Putamen (tissue), 1 donor: ENCODE measurements at places on chromosomes 1 and 21.

- DNase-seq, result no peak
Observed at GRCh38 chr1:48552420-48552819, 80.4 kb upstream of the SPATA6 start.

DNA sequence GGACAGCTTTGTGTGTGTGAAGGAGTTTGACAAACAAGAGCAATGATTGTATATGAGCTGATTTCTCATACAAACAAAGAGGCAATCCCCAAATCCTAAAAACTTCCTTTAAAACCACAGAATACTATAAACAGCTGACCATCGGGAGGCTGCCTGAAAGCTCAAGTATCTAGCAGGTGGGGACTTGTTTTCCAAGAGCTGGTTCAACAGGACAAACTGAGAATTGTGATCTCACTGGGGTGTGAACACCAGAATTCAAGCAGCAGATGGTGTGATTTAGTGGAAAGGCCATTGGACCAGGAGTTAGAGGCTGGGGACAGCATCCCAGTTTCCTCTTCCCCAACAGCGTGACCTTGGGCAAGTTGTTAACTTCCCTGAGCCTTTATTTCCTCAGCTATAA lies 13.9 kb downstream of the LMX1A start:
- no peak for DNase-seq

DNA sequence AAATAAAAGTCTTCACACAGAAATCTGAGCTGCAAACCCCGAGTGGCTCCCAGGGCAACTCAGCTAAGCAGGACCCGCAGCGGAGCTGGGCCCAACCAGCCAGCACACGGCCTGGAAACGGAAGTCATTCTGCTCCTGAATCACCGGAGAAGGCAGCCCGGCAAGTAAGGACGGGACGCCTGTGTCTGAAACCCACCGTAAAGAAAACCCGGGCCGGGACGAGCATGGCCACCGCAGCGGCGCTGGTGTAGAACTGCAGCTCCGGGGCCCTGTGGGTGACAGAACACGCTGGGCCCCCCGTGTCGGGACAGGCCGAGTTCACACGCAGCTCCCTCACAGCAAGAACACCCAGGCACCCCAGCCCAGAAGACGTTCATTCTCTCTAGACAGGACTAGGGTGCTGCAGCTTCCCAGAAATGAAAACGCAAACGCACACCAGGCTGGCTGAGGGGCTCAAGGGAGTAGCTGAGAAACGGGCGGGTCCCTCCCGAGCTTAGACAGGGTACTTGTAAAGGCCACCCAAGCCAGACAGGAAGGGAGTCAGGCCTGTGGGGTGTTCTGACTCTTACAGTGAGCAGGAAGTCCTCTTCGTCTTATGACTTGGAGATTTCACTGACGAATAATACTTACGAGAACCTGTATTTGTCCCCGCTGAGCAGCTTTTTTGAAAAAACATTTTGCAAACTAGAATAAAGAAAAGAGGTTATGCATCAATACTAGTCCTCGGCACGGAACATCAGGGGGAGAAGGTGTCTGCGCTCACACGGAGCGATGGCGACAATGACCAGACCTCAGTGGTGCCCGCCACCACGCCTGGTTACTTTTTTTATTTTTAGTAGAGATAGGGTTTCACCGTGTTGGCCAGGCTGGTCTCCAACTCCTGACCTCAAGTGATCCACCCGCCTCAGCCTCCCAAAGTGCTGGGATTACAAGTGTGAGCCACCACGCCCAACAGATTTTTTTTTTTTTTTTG lies 10.9 kb upstream of the CDK11B start:
- DNase-seq, result no peak

DNA sequence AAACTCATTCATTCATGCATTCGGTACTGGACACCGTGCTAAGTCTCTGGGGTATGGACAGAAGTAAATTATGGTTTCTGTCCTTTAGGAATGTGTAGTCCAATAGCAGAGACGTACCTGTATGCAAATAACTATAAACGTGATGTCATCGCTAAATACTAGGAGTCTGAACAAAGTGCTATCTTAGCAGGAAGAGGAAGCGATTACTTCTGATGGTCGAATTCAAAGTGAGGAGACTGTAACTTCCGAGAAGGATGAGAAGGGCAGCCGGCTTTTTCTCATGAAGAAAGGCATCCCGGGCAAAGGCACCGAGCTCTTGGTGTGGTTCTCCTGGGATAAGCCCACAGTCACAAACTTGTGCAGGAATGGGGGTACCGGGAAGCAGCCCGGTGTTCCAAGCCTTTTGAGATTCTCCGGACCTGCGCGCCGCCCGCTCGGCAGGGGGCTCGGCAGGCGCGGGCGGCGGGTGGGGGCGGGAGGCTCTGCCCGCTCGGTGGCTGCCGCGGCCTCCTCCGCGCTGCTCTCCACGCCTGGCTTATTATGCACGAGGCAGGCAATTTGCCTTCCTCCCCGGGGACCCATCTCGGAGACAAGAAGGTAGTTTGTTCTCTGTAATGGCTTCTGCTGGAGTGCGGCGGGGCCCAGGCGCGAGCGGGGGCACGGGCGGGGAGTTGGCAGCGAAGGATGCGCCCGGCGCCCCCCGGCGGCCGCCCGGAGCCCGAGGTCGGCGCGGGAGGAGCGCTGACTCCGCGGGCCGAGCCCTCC lies 67.5 kb upstream of the CD1D start:
- DNase-seq, result no peak

- DNase-seq, result no peak
Observed at GRCh38 chr1:235923466-235924021, 56.8 kb upstream of the LYST start.

DNA sequence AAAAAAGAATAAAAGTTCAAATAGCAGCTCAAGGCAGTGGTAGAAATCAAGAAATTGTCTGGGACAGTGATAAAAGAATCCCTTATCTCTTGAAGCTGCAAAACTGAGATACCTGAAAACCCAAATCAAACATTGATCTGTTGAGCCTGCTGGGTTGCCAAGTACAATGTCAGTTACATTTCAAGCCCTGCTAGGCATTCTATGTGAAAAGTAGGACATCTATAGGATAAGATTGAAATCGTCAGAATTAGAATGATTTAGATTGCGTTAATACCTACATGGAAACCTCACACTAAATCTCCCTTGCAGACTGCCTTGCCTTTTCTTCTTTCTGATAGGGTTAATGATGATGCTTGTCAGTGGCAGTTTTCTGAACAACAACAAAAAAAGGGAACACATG lies 1684.4 kb upstream of the B3GALT2 start:
- DNase-seq, result no peak

DNA sequence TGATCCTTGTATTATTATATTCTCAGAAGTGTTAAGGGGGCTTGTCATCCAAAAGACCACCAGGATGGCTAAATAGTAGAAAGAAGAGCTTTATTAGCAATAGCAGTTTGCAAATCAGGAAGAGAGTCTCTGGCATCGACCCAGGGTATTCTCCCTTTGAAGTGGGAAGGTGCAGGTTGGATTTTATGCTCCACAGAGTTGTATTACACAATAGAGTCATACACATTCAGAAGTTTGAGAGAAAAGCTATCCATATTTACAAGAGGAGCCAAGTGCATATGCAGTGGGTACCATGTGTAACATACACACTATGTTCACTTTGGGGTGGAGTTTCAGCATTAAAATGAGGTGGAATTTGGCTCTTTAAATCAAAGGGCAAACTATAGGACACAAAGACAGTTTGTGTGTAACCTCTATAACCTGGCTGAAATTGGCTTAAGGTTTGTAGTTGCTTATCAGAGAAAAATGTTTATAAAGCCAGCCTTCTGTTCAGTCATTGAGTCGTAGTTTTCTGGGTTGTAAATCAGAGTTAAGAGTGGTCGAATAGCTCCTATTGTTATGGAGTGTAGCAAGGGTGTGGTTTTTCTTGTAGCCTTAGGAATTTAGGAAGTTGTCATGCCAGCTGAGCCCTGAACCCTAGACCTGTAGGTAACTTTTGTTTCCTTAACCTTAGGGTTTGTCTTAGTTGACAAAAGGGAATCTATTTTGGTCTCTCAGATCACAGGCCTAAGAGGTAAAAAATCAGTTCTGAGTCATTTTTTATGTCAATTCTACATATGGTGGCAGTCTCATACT lies 125.3 kb downstream of the DNM3 start:
- DNase-seq, result no peak

DNA sequence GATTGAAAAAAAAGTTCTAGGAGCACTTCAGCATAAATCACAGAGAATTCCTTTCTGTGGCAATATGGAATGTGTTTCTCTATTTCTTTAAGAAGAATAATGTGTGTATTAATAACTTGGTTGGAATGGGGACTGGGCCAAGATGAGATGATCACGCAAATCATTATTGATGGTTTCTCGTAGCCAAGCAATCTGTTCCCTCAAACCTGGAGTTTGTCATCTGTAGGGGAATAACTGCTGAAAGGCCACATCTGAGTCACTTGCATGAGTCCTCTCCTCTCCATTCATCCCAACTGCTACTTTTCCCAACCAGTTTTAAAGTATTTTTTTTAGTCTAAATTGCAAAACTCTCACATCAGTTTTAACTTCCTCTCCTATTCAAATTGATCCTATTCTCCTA lies 480.4 kb downstream of the PLPP3 start:
- DNase-seq, result no peak

DNA sequence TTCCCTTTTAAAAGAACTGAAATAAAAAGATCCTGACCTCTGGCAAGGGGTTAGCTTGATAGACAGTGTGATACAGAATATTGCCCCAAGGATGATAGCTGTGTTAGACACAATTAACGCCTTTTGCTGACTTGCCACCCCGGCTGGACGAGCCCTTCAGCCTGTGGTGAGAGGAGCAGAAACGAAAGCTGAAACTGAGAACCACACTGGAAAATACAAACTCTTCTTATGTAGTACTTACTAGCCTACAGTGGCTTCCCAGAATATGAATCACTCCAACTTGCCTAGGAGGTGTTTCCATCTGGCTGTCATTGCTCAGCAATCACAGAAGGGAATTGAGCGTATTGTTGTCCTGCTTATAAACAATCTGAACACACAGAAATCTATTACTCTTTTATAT lies 22.9 kb downstream of the SAMSN1 start:
- DNase-seq, result no peak

GRCh38 chr21:36178349-36178748 lies 21.7 kb downstream of the DOP1B start:
- no peak for DNase-seq

GRCh38 chr1:58338081-58338480 lies 208.4 kb downstream of the OMA1 start:
- DNase-seq, result no peak

DNA sequence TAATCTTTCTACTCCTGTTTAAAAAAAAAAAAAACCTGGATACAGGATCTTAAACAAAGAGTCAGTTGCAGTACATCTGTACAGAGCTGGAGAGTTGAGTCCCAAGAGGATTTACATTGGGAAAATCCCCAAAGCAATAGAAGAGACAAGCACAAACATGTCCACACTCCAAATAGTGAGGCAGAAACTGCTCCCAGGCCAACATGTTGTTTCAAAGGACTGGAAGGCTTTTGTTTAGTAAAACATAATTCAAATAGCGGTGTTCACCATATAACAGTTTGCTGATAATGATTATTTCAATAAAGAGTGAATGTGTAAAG lies 425.4 kb downstream of the ADGRL2 start:
- no peak for DNase-seq

DNA sequence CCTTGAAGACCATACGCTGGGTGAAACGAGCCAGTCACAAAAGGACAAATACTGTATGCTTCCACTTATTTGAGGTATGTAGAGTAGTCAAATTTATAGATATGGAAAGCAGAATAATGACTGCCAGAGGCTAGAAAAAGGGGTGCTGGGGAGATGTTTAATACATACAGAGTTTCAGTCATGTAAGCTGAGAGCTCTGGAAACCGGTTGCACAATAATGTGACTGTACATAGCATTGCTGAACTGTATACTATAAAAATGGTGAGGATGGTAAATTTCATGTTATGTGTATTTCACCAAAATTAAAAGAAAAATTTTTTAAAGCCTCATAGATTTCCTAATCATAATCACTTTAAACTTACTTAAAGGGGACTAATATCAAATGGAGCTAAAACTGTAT lies 110.8 kb downstream of the ZZZ3 start:
- no peak for DNase-seq

DNA sequence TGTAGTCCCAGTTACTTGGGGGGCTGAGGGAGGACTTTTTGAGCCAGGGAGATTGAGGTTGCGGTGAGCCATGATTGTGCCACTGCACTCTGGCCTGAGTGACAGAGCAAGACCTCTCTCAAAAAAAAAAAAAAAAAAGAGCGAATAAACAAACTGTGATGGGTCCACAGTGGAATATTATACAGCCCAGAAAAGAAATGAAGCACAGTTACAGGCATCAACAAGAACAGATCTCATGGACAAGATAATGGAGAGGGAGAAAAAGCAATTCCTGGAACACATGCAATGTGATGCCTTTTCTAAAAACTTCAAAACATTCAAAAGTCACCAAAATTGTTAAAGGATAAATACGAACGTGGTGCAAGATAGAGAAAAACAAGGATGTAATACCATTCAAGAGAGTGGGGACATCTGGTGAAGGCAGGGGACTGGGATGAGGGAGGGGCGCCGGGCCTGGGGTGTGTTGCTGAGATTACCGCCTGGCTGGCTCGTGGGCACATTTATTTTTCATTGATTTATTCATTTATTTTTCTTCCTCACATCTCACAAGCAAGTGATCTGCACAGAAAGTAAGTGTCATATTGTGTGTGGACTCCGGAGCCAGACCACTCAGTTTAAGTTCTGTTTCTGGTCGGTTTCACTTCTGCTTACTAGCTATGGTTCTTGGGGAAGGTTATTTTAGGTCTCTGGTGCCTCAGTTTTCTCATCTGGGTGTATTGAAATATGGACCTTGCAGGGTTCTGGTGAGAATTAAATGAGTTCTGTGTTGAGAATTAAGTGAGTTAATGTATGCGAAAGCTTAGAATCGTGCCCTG lies 30.1 kb downstream of the ABCG1 start:
- DNase-seq, result no peak

DNA sequence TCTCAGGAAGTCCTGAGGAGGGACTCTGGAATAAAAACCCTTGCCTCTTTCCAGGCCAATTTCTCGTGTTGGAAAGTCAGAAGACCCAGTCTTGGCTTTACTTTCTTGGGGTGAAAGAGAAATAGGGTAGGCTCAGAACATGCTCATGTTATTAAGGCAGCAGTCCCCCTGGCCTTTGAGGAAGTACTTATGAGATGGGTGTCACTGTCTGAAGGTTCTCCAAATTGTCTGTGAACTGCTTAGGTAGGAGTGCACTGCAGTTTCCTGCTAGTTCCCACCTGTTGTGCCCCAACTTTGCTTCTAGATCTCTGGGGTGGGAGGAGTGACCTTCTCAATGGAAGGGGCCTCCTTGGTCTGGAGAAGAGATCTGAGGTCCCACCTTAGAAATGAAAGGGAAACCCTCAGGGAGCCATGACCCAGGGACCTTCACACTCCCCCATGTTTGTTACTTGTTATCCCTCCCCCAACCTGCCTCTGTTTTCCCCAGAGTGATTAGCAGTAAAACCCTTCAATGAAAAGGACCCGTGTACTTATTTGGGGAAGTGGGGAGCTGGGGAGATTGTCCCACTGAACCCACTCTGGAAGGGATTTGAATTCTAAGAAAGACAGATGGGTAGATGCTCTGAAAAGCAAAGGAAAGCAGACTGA lies 5.7 kb downstream of the ZNF691 start:
- no peak for DNase-seq

- DNase-seq, result no peak
Observed at GRCh38 chr1:199283794-199284193, 645.0 kb downstream of the PTPRC start.
